ENCODE measurements at places on chromosomes 5 and 9.

DNA sequence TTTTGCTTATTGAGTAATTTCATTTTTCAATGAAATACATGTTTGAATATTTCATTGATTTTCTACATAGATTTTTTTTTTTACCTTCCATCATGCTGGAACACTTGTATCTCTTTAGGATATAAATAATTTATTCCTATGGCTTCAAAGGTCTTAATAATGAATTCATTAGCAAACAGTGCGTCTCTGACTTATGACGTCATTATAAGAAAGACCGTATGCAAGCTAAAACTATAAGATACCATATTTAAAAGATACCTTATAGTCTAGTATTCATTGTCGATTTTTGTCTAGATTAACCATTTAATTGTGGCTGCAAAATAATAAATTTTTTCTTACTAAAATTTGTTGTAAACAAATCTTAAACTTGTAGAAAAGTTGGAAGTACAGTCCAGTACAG is 187.7 kb upstream of the CHD1 start:
- no peak overlapping the region for H3K27ac ChIP-seq
- no peaks in the 10 kb centered on the region for H3K4me1 ChIP-seq
- H3K36me3 ChIP-seq: no peaks in the 10 kb centered on the region
- H3K27me3 ChIP-seq: no peaks in the 10 kb centered on the region
- H3K4me3 ChIP-seq: no peak overlapping the region
- DNase-seq: no peak

GRCh38 chr5:1161833-1162229 is 39.6 kb upstream of the SLC6A19 start:
- no peaks in the 10 kb centered on the region for H3K27me3 ChIP-seq
- DNase-seq: peak; percentile 48
- peaks cover 3% of the 10 kb centered on the region for H3K4me1 ChIP-seq
- H3K36me3 ChIP-seq: no peaks in the 10 kb centered on the region

DNA sequence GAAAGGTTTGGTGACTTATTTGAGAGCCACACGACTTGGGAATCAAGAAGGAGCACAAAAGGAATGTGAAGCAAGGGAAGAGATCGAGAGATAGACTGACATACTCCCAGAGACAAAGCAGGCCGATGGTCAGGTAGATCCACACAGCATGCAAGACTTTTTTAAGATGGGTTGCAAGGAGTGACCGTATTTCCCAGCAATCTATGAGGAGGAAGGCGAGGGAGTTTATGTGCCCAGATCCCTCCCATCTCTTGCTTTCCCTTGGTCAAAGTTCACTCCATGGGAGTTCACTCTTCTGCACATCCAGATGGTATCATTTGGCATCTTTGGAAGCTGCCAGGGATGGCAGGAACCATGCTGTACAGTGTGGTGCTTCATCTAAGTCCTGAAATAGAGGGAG is 148.9 kb downstream of the RMI1 start:
- H3K27ac ChIP-seq: no peak overlapping the region
- no peaks in the 10 kb centered on the region for H3K27me3 ChIP-seq
- no peaks in the 10 kb centered on the region for H3K4me1 ChIP-seq
- no peak for DNase-seq

DNA sequence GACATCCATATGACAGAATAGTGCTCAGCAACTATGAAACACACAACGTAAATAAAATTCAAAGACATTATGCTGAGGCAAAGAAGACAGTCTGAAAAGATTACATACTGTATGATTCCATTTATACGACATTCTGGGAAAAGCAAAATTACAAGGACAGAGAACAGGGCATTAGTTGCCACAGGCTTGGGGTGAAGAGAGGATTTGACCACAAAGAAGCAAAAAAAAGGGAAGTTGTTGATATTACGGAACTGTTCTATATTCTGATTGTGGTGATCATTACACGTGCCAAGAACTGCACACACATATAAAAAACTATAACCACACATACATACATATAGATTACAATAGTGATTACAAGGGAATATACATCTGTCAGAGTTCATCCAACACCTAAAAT is 24.1 kb downstream of the CDK5RAP2 start:
- no peak overlapping the region for H3K4me3 ChIP-seq
- no peaks in the 10 kb centered on the region for H3K4me1 ChIP-seq
- peaks cover 10% of the 10 kb centered on the region for H3K36me3 ChIP-seq
- H3K27me3 ChIP-seq: no peaks in the 10 kb centered on the region
- no peak overlapping the region for H3K27ac ChIP-seq
- no peak for DNase-seq
